ENCODE measurements at places on chromosomes 7 and 10. TPM values are rescaled to one million over a fixed set of nuclear protein-coding genes. Genes with fewer than 3 reads are reported as not detected.

LGI1 gene
- 0.14 TPM for total RNA-seq

AVL9 gene
- 27.8 TPM for total RNA-seq

SUN3 gene
- total RNA-seq: not detected

SEC23IP gene
- 42.5 TPM for total RNA-seq

CPEB3 gene
- total RNA-seq: 0.55 TPM

EBLN1 gene
- not detected for total RNA-seq

TAS2R3 gene
- total RNA-seq: 0.85 TPM

BAIAP2L1 gene
- 1.4 TPM for total RNA-seq

TMEM120A gene
- 38.6 TPM for total RNA-seq

TLX1 gene
- total RNA-seq: not detected

CREM gene
- 24.7 TPM for total RNA-seq

AKR1D1 gene
- total RNA-seq: not detected

EXOSC1 gene
- 35.3 TPM for total RNA-seq

STEAP2 gene
- total RNA-seq: 50.3 TPM

Measured in smooth muscle cell of bladder (primary cell).